Nasal cavity respiratory epithelium epithelial cell of viscerocranial mucosa (primary cell): ENCODE measurements at places on chromosomes 7 and 10. TPM values are rescaled to one million over a fixed set of nuclear protein-coding genes. Genes with fewer than 3 reads are reported as not detected.

SLIT1 gene
- under 0.01 TPM in 2 replicates for total RNA-seq

PON1 gene
- total RNA-seq: not detected in 2 replicates

CLRN3 gene
- not detected in 2 replicates for total RNA-seq

INSYN2A gene
- total RNA-seq: under 0.01 and 0.07 TPM in 2 replicates

WNT2 gene
- total RNA-seq: not detected in 2 replicates

TMEM178B gene
- total RNA-seq: 0.07 and 0.34 TPM in 2 replicates

FXYD4 gene
- not detected in 2 replicates for total RNA-seq

HOXA2 gene
- not detected in 2 replicates for total RNA-seq

RAMP3 gene
- not detected in 2 replicates for total RNA-seq

SPACDR gene
- 0.34 and 0.43 TPM in 2 replicates for total RNA-seq

ZNF804B gene
- not detected in 2 replicates for total RNA-seq

PTF1A gene
- total RNA-seq: not detected in 2 replicates

KIF11 gene
- total RNA-seq: 1.4 and 1.7 TPM in 2 replicates

LIPK gene
- total RNA-seq: 0.21 and 0.68 TPM in 2 replicates

FKBP9 gene
- 315 and 403 TPM in 2 replicates for total RNA-seq

ANKRD61 gene
- total RNA-seq: under 0.01 and 0.21 TPM in 2 replicates

ZNF365 gene
- 2.9 and 5.5 TPM in 2 replicates for total RNA-seq

R3HCC1L gene
- total RNA-seq: 13.3 and 20.1 TPM in 2 replicates

ATRNL1 gene
- under 0.01 and 0.43 TPM in 2 replicates for total RNA-seq

TIAL1 gene
- total RNA-seq: 23.2 and 78.2 TPM in 2 replicates

GPR26 gene
- total RNA-seq: under 0.01 TPM in 1 of 2 replicates, not detected in the other

MYH16 gene
- under 0.01 and 0.36 TPM in 2 replicates for total RNA-seq

PRKG1 gene
- total RNA-seq: 0.57 and 1.0 TPM in 2 replicates

C7orf57 gene
- total RNA-seq: 0.21 and 3.4 TPM in 2 replicates

TRIM73 gene
- 0.68 and 2.1 TPM in 2 replicates for total RNA-seq

MCM10 gene
- total RNA-seq: 0.21 and 0.34 TPM in 2 replicates

SLC13A1 gene
- total RNA-seq: not detected in 2 replicates

NUTM2A gene
- 0.68 and 0.71 TPM in 2 replicates for total RNA-seq

METTL27 gene
- total RNA-seq: 3.1 and 4.4 TPM in 2 replicates

ZCWPW1 gene
- 3.3 and 5.5 TPM in 2 replicates for total RNA-seq

LBX1 gene
- total RNA-seq: not detected in 2 replicates

AKR1D1 gene
- total RNA-seq: not detected in 2 replicates

ZFAND4 gene
- total RNA-seq: 7.9 and 10.0 TPM in 2 replicates

HOXA13 gene
- not detected in 2 replicates for total RNA-seq

ADAMTS14 gene
- 0.14 and 0.68 TPM in 2 replicates for total RNA-seq

FGFR2 gene
- 20.2 and 35.2 TPM in 2 replicates for total RNA-seq

CTBP2 gene
- 110 and 190 TPM in 2 replicates for total RNA-seq

PLXDC2 gene
- 5.5 and 32.0 TPM in 2 replicates for total RNA-seq

SPRN gene
- not detected in 2 replicates for total RNA-seq

GLI3 gene
- 1.7 and 7.7 TPM in 2 replicates for total RNA-seq

FFAR4 gene
- not detected in 2 replicates for total RNA-seq

NCF1 gene
- 0.57 and 2.7 TPM in 2 replicates for total RNA-seq

FKBP6 gene
- total RNA-seq: not detected in 2 replicates
